ENCODE measurements at places on chromosomes 3 and 15.

DNA sequence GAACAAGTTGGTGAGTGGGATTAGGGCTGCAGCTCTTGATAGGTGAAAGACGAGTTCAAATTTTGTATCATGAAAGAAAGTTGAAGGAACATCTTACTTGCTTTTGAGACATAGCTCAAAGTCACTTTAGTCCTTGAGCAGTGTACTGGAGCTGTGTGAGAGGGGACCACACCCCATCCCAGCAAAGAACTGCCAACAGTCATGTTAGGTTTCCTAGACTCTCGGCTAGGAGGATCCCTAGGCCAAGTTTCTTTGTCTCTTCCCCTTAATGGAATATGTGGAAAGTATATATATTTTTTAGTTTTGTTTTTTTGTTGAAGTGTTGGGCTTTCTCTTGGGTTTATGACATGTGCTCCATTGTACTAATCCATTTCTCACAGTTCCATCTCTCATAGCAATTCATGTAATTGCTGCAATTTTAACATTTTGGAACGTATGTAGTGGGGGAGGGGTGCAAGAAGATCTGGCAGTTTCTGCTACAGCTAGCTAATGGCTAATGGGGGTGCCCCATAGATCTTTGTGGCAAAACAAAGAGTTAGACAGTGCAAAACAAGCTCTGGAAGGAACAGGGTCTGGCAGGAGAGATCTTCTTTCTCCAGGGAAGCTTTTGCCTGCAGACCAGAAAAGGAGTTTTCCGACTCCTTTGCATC, 25.1 kb downstream of the TLNRD1 start:
- DNase-seq = no peak

DNA sequence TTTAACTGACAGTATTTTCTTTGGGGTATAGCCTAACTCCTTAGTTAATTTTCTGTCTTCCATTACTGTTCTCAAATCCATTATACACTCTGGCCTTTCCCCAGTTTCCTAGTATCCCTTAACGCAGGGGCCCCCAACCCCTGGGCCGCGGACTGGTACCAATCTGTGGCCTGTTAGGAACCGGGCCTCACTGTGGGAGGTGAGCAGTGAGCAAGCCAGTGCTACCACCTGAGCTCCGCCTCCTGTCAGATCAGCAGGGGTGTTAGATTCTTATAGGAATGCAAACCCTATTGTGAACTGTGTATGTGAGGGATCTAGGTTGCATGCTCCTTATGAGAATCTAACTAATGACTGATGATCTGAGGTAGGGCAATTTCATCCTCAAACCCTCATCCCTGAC, 75.1 kb downstream of the DOCK3 start:
- DNase-seq = no peak

DNA sequence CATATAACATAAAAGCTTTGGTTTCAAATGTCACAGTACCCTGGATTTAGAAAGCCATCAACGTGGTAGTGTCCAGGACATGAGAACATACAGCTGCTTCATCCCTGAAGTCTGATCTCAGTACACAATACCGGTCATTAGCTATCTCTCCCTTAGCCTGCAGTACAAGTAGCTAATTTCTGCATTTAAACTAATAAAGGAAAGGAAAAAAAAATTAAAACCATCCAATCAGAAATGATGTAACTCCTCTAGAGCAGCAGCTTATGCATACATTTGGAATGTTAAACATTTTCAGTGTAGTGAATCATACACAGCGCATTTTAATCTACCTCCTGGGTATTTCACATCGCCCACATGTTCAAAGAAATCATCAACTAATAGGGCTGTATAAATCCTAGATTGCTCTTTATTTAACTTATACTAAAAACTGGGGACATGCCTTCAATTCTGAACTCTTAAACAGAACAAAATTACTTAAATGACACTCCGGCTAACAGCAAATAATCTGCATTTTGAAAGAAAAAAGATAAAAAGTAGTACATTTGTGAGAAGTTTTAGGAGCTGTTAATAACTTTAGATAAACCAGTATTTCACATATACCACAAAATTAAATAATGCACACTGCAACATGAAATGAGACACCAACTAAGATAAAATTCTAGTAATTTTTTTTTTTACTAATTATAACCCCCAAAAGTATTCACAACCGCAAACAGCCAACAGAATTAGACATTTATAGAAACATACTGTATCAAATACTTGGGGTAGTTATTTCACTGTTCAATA, 3.7 kb downstream of the IGF2BP2 start:
- peak; percentile 32 for DNase-seq

GRCh38 chr15:64991536-64992135, 1.9 kb upstream of the SPG21 start:
- DNase-seq = no peak

GRCh38 chr3:15498431-15499214, 22.9 kb downstream of the COLQ start:
- DNase-seq = no peak

DNA sequence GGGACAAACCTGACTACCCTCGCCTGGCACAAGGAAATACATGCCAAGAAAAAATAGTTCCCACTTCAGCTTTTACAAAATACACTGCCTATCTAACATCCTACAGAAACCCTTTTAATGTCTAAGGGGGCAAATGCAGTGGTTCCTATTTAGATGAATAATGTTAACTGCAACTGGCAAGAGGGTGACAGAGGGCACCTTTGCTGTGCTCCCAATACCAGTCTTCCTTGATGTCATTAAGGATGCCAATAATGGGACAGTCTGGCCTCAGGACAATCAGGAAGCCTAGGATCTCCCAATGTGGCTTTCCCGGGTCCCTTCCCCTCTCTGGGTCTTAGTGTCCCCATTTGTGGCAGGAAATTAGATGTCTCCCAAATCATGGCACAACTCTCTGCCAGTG, 13.9 kb downstream of the CSRNP1 start:
- DNase-seq = no peak

All from hematopoietic multipotent progenitor cell treated with erythropoietin and hydrocortisone succinate and interleukin-3 and kit ligand, for 8 days (in vitro differentiated cells).